ENCODE measurements at places on chromosomes 1 and 21.

DNA sequence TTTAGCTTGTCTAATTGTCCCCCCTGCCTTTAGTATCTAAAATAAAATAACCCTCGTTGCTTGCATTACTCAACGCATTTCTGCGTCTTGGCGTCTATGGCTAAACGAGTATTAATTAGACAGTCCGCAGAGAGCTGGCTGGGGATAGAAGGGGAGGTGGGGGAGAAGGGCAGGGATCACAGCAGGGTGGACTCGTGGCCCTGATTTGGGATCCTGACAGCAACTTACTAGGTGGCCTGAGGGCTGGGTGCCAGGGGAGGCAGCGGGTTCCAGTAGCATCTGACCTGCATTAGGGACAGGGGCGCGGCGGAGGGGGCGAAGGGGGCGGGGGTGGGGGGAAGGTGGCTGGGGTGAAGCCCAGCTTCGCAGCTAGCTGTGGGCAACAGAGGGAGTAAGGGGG, 1.1 kb upstream of the BACE2 start:
- DNase-seq: no peak

DNA sequence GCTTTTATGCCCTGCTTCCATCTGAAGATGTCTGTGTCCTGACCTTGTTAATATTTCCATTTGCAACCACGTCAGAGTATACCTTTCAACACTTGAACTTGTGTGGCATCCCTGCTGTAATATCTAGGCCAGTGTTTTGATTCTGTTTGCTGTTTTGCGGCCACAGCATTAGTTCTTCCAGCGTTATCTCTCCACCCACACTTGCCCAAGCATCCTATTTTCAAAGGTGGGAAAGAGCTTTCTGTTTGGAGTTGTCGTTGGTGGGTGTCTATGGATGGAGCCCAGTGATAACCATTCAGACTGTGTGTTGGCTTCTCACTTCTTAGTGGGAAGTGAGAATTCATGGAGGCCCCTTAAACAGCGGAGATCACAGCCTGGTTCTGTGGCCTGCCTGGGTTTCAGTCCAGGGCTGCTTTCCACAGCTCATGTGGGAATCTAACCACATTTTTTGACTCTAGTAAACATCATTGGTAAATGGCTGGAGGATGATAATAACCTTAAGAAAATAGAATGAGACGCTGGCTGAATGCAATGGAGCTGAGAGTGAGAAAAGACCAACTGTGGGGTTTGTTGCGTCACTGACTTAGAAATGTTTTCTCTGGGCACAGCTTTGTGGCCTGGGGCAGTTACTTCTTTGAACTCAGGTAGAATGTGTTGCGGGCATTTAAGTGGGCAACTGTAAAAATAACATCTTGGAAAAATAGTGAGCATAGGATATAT, 7.6 kb downstream of the TENT5C start:
- no peak for DNase-seq

DNA sequence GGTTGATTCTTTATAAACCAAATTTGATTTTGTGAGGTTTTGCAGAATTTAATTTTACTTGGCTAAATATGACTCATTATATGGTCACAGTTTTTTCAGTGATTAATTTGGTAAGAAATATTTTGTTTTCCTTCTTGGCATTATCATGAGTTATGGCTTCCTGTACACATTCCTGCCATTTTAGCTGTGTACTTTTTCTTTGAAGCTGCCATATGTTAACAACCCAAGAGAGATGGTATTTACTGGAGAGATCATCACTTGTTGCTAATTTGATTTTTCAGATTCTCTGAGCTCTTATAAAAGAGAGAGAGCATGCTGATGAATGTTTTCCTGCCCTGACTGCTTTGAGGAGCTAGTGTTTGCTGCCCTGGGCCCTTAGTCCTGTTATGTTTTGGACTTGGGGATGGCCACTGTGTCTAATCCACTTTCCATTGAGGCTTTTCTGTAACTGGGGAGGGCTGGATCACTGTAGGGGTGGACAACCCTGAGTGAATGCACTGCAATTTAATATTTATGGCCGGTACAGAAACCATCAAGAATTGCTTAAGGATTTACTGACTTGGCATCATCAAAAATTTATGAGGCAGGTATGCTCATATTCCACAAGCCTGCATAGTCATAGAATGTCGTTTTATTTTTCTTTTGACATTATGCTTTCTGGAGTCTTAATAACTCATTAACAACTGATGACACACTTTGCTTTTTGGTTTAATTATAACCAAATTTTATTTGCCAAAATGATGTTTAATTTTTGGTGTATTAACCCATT, 200.9 kb downstream of the DISC1 start:
- DNase-seq: no peak

DNA sequence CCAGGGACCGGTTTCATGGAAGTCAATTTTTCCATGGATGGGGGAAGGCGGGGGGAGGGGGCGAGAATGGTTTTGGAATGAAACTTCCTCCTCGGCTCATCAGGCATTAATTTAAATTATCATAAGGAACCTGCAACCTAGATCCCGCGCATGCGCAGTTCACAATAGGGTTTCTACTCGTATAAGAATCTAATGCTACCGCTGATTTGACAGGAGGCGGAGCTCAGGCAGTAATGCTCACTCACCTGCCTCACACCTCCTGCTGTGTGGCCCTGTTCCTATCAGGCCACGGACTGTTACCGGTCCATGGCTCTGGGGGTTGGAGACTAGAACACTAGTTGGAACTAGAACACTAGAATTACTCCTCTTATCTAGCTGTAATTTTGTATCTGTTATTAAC, 38.0 kb downstream of the PRRX1 start:
- DNase-seq: no peak

- no peak for DNase-seq
Measured at GRCh38 chr1:88740784-88741183, 56.7 kb downstream of the PKN2 start.

DNA sequence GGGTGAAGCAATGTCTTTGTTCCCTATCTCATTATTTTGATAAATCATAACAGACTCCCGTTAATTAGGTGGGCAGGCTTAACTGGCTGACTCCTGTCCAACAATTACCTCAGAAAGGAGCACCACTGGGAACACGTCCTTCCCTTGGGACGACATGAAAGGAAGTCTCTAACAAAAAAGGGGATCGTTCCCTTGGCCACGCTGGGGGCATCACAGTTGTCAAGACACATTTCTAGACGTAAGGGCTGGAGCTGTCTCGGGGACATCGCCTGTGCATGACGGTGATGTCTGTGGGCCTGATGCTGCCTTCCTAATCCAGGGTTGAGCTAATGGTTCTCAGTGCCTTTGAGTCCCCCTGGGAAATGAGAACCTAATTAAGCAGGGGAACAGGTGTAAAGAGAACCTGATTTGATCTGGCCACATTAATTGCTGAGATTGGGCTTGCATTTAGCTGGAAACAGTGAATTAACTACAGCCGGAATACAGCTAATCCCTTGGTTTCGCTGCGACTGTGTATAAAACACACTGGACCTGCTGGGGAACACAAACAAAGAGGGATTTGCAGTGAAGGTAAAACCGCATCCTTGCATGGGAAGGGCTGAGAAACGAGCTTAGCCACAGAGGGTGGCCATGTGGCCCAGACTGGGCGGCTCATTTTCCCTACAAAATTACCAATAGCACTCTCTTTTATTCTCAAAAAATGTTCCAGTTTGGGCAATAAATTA, 111.8 kb downstream of the MRPS6 start:
- DNase-seq: no peak

DNA sequence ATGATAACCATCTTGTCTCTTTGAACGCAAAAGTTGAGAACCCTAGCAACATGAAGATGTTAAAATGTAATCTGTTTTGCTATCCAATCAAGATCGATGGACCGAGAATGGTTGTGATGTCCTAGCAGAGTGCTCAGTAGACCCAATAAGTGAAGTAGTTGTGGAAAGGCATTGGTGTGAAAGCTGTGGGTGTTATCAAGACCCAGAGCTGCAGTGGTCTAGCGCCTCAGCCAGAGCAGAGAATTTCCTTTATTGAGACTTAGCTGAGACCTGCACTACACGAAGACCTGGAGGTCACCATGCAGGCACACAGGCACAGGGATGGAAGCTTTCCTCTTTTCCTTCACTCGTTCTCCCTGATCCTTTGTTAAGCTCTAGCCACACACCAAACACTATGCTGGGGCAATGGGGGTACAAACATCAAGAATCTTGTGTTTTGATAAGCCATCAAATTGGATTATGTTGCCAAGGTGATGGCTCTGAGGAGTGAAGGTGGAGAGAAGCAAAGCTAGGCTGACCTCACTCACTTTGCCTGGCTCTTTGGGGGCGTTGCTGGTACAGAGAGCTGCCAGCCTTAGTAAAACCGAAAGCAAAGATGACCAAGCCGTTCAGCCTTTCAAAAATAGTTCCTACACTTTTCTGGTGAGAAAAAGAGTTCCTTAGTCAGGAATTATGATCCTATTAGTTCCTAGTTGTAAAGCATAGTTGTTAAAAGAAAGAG, 24.1 kb downstream of the METTL13 start:
- DNase-seq: no peak

GRCh38 chr1:55669293-55669692, 454.1 kb upstream of the USP24 start:
- DNase-seq: no peak

- DNase-seq: no peak
Measured at GRCh38 chr1:241336335-241336734, 20.7 kb downstream of the RGS7 start.

All from T-helper 9 cell (primary cell).